ENCODE measurements at places on chromosomes 5 and 9.

- DNase-seq: no peak
Observed at GRCh38 chr5:171906066-171906570, 100.3 kb downstream of the FBXW11 start.

DNA sequence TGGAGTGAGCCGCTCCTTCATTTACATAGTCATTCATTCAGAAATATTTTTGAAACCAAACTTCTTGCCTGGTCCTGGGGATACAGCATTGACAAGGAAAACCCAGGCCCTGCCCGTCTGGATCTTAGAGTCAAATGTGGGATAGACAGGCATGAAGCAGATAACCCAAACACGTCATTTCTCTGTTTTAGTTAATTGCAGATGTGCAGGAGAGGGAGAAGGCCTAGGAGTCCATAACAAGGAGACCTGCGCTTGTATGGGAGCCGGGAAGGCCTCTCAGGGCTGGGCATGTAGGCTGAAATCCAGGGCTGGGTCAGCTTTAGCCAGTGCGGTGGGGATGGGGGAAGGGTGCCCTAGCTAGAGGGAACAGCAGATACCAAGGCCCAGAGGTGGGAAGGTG is 43.3 kb downstream of the PRRX2 start:
- no peak for DNase-seq

DNA sequence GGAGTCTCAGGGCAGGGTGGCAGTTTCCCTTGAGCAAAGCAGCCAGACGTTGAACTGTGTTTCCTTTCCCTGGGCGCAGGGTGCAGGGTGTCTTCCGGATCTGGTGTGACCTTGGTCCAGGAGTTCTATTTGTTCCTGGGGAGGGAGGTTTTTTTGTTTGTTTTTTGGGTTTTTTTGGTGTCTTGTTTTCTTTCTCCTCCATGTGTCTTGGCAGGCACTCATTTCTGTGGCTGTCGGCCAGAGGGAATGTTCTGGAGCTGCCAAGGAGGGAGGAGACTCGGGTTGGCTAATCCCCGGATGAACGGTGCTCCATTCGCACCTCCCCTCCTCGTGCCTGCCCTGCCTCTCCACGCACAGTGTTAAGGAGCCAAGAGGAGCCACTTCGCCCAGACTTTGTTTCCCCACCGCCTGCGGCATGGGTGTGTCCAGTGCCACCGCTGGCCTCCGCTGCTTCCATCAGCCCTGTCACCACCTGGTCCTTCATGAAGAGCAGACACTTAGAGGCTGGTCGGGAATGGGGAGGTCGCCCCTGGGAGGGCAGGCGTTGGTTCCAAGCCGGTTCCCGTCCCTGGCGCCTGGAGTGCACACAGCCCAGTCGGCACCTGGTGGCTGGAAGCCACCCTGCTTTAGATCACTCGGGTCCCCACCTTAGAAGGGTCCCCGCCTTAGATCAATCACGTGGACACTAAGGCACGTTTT is 3.5 kb upstream of the PHYHD1 start:
- peak; percentile 93 for DNase-seq

DNA sequence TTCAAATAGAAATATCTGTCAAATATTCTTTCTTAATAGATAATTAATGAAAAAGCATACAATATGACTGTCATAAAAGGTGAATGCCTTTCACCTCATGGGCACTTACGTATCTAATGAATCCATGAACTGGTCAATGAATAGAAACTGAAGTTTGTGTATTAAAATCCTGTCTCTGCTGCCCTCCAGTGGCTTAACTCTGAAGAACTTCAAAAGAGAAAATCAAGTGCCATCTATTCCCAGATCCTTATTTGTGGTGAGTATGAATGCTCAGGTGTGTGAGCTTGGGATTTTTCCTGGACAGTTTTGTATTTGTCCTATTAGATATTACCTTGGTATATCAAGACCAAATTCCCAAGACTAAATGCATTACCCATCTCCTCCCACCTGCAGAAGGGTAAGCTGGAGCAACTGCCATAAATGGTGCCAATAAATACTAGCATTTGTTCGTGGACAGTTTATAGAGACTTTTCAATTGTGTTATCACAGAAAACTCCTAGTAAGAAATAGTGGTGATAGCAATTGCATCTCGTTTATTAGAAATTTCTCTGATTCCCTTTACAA is 44.0 kb upstream of the SVEP1 start:
- no peak for DNase-seq

- DNase-seq: no peak
Observed at GRCh38 chr9:89792189-89793123, 187.6 kb downstream of the GADD45G start.

DNA sequence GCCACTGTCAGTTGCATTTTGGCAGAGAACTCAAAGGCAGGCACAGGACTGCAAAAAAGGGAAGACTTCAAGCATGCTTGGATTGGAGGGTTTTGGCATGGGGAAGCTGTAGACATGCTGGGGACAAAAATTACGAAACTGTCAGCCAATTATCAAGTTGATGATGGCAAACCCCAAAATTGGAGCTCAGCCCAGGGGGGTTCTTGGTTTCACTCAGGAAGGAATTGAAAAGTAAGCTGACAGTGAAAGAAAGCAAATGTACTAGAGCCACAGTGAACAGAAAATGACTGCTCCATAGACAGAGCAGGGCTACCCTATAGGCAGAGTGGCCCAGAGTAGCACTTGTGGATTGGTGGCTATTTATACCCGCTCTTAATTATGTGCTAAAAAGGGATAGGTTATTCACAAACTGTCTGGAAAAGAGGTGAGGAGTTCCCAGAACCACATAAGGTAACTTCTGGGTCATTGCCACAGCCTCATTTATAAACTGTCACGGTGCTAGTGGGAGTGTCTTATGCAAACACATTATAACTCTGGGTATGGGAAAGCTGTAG is 14.6 kb upstream of the CFAP95 start:
- DNase-seq: no peak

DNA sequence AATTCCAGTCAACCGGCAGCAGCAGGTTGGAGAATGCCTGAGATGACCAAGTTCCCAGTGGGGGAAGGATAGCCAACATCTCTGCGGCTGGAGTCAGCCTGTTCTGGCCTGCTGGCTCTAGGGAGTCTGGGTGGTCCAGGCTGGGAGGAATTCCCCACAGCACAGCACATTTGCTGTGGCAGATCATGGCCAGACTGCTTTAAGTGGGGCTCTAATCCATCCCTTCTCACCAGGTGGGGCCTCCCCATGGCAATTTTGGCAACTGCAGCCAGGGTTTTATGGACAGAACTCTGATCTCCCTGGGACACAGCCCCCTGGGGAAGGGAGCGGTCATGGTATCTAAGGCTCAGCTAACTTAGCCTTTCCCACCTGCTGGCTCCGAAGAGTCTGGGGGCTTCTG is 226.1 kb downstream of the DTWD2 start:
- DNase-seq: no peak

- no peak for DNase-seq
Observed at GRCh38 chr9:99026271-99026955, 78.5 kb upstream of the TGFBR1 start.

- DNase-seq: peak; percentile 68
Observed at GRCh38 chr9:134358662-134359319, 32.5 kb downstream of the RXRA start.

DNA sequence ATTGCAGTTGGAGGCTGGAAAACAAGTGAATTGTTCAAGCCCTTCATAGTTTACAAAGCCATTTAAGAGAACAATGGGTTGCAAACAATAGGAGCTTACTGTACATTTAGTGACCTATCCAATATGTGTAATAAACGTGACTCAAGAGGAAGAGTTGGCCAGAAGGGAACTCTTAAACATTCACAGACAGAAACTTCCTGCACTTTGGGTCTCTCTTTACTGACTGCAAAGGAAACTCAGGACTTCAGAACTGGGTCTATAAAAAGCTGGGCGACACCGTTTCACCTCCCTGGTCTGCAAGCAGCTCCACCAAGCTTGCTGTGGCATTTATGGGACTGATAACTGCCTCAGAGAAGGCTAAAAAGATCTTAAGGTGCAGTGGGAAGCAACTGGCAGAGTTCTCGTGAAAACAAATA is 48.7 kb upstream of the SPATA31D4 start:
- DNase-seq: no peak

- no peak for DNase-seq
Observed at GRCh38 chr5:108650997-108651396, 96.7 kb upstream of the FER start.

GRCh38 chr5:78719504-78720219 is 71.1 kb upstream of the LHFPL2 start:
- no peak for DNase-seq

DNA sequence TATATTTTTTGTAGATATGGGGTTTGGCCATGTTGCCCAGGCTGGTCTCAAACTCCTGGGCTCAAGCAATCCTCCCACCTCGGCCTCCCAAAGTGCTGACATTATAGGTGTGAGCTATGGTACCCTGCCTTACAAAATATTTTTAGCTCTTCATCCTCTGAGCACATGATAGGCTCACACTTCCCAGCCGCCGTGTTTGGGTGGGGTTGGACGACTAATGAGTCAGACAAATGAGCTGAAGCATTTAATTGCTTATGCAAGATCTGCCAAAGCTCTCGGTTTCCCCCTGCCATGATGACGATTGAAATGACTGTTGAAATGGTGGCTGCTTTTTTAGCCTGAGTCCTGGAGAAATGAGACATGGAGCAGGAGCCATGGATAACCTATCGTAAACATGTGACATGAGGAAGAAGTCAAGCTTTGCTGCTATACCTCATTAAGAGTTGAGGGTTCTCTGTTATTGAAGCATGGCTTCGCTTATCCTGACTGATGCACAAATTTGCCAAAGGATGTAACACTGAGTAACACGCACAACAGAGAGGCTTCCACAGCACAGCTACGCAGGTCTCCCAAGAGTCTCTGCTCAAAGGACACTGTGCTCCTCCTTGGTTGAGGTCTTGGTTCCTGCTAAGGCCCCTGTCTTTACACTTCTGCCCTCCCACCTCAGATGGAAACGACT is 48.2 kb upstream of the GFPT2 start:
- DNase-seq: no peak
